ENCODE measurements at places on chromosomes 6 and 20. TPM values are rescaled to one million over a fixed set of nuclear protein-coding genes. Genes with fewer than 3 reads are reported as not detected.
A peak's percentile ranks its signal among the peaks of the same experiment; 100 is the strongest.

CCM2L gene
- not detected for total RNA-seq

- no peaks in the 10 kb centered on the region for H3K27me3 ChIP-seq
- H3K4me1 ChIP-seq, result peaks cover 7% of the 10 kb centered on the region
- peak; percentile 36 for DNase-seq
- H3K27ac ChIP-seq, result no peak overlapping the region
Observed at GRCh38 chr6:36929607-36930006, 24.9 kb upstream of the PI16 start.

- peaks cover 82% of the 10 kb centered on the region for H3K27me3 ChIP-seq
- no peak overlapping the region for H3K27ac ChIP-seq
- H3K36me3 ChIP-seq, result no peaks in the 10 kb centered on the region
- H3K4me3 ChIP-seq, result peak overlapping the region; percentile 39
- peak; percentile 77 for DNase-seq
Observed at GRCh38 chr20:13221673-13222318, 722 bp downstream of the ISM1 start.

ADGRF5 gene
- 0.31 TPM for total RNA-seq
